CD8-positive, alpha-beta memory T cell (primary cell): ENCODE measurements at places on chromosomes 4 and X. TPM values are rescaled to one million over a fixed set of nuclear protein-coding genes. Genes with fewer than 3 reads are reported as not detected.
A peak's percentile ranks its signal among the peaks of the same experiment; 100 is the strongest.

RBMX2 gene
- 25.7 TPM for polyA plus RNA-seq

NAA10 gene
- polyA plus RNA-seq: 105 TPM

PRRG1 gene
- polyA plus RNA-seq: not detected

SHROOM2 gene
- polyA plus RNA-seq: not detected

FGFRL1 gene
- 1.4 TPM for polyA plus RNA-seq

TCEAL2 gene
- 0.33 TPM for polyA plus RNA-seq

GRCh38 chr4:154982187-154983047, 201.3 kb downstream of the RBM46 start:
- no peak for DNase-seq

GRCh38 chr4:39933671-39934590, 43.8 kb downstream of the PDS5A start:
- DNase-seq: no peak

GRCh38 chr4:83010522-83011318, at the start of gene LIN54:
Gene LIN54, minus strand, starts transcription at chr4:83010823. Its CDS starts 25,979 bp downstream, at chr4:82984844.
- peak; percentile 86 for DNase-seq

GRCh38 chrX:7503251-7503650, 339.7 kb upstream of the VCX start:
- DNase-seq: no peak

DNA sequence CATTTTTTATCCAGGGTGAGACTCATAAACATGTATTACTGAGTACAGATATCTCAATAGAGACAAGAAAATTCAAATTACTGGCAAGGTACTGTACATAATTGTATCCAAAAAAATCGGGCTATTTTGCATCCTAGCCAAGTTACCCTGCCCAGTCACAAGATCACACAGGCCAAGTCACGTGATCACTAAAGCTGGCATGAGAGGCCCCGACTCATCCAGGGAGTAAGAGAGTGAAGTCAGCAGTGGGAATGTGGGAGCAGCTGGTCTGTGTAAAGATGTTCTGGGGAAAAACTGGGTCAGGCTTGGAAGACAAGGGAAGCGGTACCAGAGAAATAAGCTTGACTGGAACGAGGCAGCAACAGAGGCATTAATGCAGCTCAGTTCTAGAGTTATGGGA, 119.3 kb upstream of the STS start:
- no peak for DNase-seq

DNA sequence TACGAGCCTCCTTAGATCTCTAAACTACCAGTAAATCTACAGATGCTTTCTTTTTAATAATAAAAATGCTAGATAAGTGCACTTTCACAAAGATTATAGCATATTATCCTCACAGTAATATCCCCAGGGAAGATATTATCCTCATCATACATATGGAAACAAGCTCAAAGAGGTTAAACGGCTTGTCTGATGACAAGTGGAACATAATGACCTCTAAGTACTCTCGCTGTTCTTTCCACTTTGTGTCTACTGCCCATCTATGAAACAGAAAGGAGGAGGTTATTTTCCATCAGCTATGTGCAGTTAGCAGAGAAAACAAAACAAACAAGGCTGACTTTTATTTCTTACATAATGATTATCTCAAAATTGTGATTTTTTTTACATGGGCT, 42.8 kb upstream of the PRDM8 start:
- DNase-seq: no peak

- DNase-seq: no peak
These were observed 151.0 kb upstream of the PSAPL1 start for GRCh38 chr4:7585768-7586167.

GRCh38 chrX:43836435-43837184, 45.6 kb downstream of the MAOB start:
- no peak for DNase-seq

DNA sequence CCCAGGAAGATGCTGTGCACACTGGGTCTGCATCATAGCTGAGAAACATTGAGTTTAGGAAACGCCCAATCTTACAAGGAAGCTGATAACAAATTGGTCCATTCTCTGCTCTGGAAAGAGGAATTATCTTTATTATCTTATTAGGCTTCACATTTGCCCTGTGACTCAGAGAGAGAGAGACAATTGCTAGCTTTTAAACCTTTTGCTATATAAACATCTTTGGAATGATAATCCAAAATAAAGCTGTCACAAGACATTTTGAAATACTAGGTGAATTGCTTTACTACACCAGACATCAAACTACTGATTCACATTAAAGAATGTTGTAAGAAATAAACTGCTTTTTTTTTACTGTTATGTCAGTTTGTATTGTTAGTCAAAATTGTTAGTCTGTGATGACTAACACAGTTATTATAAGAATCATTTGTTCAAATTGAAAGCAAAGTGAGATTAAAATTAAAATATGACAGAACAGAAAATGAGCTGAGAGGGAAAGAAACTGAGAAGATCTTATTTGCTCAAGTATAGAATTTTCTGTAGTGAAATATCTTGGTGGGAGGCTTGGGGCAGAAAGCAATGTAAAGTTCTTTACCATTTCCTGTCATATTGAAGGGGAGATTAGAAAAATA, 765.4 kb upstream of the PCDH10 start:
- DNase-seq: no peak

GRCh38 chr4:80266902-80267380, 477 bp downstream of the FGF5 start:
- no peak for DNase-seq

DNA sequence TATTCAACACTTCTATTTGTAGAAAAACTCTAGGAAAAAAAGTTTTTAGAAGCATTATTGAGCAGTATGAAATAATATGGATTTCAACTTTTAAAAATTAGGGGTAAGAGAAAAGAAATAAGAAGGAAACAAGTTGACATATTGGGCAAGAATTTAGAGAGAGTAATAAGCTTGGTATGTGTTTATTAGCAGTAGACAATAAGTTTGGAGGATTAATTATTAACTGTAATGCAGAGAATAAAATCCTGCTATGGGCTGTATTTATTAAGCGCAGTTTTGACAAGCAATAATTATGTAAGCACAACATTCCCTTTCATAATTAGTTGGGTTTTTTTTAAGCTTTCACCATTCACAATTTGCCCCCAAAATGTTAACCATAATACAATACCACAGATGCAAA, 162.7 kb upstream of the SLC7A11 start:
- no peak for DNase-seq

GRCh38 chrX:30735839-30736238, 82.6 kb downstream of the GK start:
- peak; percentile 46 for DNase-seq
